CD4-positive, alpha-beta T cell treated with Interleukin-17A for 1 hour (primary cell): ENCODE measurements at places on chromosomes 13 and 19.

DNA sequence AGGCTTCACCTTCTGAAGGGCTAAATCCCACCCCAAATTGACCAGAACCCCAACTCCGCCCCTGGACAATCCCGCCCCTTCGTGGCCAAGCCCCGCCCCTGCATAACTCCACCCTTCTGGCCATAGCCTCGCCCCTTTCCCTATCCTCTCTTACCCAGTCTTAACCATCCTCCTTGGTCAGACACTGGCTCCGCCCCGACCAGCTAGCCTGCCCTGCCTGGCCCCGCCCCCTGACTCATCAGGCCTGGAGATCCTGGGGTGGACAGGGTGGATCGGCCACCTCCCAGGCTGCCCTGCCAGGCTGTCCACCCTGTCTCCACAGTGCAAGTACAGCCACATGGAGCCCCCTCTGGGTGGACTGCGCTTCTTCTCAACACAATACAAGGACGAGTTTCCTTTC lies 8.0 kb upstream of the ZNF358 start:
- no peak for DNase-seq

DNA sequence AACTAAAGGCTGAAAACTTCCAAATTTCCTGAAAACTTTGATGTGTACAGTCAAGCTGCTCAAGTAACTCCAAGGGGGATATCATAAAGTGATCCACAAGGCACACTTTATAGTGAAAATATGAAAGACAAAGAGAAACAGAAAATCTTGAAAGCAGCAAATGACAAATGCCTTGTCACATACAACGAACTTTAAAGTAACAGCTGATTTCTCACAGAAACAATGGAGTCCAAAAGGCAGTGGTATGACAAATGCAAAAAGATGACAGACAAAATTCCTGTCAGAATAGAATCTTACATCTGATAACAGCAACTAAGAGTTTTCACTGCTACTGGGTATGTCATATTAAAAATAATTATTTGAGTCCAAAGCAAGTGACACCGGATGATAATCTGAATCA lies 1602.3 kb upstream of the PRR20A start:
- no peak for DNase-seq

- DNase-seq: no peak
These were observed 21.3 kb upstream of the WDR18 start for GRCh38 chr19:962683-963400.

- no peak for DNase-seq
These were observed 24.1 kb downstream of the CLEC4M start for GRCh38 chr19:7787141-7787540.

GRCh38 chr19:40862785-40863184 lies 12.5 kb upstream of the CYP2A6 start:
- no peak for DNase-seq

- DNase-seq: no peak
These were observed 98.9 kb downstream of the FLT1 start for GRCh38 chr13:28396053-28396452.

DNA sequence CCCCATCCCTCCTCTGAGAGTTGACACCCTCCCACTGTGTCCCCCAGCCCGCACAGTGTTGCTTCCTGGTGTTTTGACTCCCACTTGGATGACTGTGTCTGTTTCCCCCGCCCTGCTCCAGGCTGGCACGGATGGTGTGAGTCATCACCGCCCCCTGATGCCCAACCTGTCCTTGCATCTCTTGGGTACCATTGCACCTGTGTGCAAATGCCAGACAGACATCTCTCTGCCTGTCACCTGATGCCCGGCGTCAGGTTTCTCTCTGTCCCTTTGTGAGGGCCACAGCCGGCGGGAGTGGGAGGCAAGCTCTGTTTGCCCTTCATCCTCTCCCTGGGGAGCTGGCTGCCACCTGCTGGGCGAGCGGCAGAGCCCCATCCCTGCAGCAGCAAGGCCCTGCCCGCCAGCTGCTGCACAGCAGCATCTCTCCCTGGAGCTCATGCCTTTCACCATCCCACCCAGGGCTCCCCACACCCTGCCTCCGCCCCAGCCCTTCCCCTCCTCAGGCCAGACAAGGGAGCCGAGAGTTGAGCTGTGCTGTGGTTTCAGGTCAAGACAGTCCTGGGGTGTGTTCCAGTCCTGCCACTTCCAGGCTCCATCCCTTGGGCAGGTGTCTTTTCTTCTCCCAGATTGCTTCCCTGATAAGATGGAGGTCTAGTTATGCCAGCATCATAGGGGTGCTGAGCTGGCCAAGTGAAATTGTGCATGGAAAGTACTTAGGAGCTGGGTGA lies 29.7 kb downstream of the NKPD1 start:
- no peak for DNase-seq

GRCh38 chr13:75978818-75979217 lies 342.7 kb downstream of the LMO7 start:
- no peak for DNase-seq

DNA sequence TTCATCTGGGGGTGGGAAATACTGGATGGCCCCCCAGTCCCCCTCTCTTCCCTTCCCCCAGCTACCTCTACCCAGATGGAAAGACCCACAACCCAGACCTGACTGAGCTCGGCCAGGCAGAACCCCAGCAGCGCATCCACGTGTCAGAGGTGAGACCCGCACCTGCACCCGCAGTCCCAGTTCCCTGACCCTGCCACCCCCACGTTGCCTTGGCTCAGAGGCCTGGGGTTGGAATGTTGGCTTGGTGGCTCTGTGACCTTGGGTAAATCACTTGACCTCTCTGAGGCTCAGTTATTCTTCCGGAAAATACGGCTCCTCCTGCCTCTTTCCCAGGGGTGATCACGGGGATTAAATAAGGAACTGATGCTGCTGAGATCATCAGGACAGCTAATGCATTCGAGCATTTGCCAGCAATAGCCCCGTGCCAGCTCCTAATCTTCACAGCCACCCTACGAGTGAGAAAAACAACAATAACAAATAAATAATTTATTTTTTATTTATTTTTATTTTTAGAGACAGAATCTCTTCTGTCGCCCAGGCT lies 12.3 kb downstream of the CBLC start:
- DNase-seq: no peak

DNA sequence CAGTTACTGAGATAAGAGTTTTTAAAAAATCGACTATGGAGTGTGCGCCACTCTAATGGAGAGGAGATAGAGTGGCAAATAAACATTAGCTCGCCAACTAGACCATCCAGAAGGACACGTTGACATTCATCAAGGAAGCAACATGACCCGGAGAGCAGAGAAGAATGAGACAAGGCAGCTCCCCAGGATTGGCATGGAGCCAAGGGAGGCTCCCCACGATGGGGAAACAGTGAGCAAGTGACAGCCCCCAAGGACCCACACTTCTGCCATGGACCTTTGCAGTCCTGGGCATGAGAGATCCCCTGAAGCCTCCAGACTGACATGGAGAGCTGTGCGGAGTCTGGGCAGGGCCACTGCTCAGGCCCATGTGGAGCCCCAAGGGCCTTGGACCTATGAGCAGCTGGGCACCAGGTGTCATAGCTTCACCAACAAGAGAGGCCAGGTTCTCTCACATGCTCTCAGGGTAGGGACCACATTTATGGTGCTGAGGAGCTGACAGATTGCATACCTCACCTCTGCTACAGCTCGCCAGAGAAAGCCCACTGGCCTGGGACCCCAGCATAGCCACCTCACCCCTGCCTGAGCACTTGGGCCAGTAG lies 6.7 kb downstream of the SIGLEC6 start:
- DNase-seq: no peak

GRCh38 chr19:49700563-49700962 lies 9.6 kb downstream of the CPT1C start:
- DNase-seq: no peak

GRCh38 chr13:102402290-102402689 lies 442 bp upstream of the FGF14 start:
- DNase-seq: peak; percentile 21

GRCh38 chr19:51799034-51799773 lies 4.2 kb downstream of the FPR3 start:
- DNase-seq: no peak

- no peak for DNase-seq
These were observed 81.8 kb upstream of the RUBCNL start for GRCh38 chr13:46468570-46469463.

GRCh38 chr13:100710176-100710575 lies 35.6 kb upstream of the TMTC4 start:
- DNase-seq: no peak
